ENCODE measurements at places on chromosomes 1 and 21.

GRCh38 chr1:77047978-77048614 lies 171.1 kb downstream of the PIGK start:
- no peak for DNase-seq

GRCh38 chr1:167455786-167456446 lies 62.4 kb downstream of the CD247 start:
- DNase-seq: no peak

GRCh38 chr1:207828485-207829158 lies 76.8 kb downstream of the CD46 start:
- DNase-seq: no peak

- DNase-seq: no peak
Observed at GRCh38 chr1:168320800-168321450, 40.2 kb downstream of the TBX19 start.

DNA sequence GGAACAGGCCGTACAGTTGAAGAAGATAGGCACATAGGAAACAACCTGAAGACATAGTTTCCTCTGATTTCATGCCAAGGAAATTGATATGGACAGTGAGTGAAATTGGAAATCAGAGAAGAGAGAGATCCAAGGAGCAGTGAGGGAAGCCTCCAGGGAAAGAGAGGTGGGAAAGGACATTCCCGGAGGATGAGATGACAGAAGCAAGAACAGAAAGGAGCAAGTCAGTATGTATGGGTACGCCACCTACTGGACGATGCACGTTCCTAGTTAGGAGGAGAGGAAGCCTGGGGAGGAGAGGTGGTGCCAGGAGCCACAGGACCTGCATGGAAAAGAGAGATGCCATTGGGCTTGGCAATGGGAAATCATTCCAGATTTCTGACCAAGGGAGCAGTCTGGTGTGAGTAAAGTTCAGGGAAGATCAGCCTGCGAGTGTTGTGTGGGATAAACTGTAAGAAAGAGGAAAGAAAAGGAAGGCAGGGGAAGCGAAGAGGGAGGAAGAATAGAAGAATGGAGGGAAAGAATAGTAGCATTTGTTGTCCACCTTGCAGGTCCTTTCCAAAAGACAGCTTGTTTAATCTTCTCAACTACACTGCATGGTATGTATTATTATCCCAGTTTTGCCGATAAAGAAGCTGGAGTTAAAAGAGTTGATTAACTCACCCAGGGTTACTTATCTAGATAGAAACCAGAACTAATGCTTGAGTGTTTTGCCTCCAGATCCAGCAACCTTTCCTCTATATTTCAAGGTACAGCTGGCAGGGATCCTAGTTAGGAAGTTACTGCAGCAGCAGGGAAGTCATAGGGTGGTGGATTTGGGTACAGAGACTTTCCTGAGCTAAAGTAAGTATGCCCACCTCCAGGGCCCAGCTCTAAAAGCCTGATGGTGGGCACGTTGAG lies 27.4 kb downstream of the C1orf116 start:
- no peak for DNase-seq

GRCh38 chr1:172390301-172390682 lies 30.2 kb upstream of the C1orf105 start:
- no peak for DNase-seq

DNA sequence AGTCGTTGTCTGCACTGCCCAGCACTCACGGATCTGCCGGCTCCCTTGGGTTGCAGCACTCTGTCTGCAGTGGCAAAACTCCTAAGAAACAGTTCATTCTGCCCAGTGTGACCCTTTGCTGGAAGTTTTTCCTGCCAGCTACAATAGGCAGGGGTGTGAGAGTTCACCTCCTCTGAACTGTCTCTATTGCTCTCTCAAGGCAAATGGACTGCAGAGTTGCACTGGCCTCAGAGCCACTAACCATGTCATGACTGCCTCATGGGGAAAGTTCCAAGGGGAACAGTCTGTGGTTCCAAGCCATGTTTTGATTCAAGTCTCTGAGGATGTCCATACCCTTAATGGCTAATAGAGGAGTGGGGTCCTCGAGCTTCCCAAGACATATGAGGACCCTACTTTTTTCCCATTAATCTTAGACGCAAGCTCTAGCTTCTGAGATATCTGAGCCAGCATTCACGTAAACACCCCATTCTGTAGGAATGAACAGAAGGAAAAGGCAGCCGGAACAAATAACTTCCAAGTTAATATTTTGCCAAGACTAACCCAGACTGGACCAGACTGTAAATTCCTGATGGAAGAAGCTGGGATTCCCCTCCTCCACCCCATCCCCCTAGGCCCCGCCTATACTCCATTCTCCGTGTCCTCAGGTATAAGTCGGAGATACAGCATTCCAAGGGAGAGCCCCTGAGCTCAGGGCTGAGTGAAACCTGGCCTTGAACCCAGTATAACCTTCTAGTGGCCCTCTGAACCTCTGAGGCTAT lies 93.8 kb upstream of the AKT3 start:
- DNase-seq: no peak

- no peak for DNase-seq
Observed at GRCh38 chr1:227767401-227768124, 32.3 kb downstream of the SNAP47 start.

- no peak for DNase-seq
Observed at GRCh38 chr1:65538086-65538485, 117.6 kb downstream of the LEPR start.

DNA sequence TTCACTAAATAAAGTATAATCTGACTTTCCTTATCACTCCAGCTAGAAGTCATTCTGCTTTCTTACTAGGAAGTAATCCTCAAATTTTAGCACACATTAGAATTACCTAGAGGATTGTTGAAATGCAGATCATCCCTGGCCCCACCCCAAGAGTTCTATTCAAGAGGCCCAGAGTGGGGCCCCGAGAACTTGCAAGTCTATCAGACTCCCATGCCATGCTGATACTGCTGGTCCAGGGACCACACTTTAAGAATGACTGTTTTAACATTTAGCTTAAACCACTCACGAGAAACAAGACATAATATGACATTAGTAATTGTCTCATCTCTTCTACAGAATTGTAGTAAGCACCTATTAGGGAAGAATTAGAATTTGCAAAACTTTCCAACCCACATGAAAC lies 7.7 kb upstream of the SYNJ1 start:
- no peak for DNase-seq

- DNase-seq: no peak
Observed at GRCh38 chr1:41175546-41175945, 66.6 kb downstream of the SCMH1 start.

DNA sequence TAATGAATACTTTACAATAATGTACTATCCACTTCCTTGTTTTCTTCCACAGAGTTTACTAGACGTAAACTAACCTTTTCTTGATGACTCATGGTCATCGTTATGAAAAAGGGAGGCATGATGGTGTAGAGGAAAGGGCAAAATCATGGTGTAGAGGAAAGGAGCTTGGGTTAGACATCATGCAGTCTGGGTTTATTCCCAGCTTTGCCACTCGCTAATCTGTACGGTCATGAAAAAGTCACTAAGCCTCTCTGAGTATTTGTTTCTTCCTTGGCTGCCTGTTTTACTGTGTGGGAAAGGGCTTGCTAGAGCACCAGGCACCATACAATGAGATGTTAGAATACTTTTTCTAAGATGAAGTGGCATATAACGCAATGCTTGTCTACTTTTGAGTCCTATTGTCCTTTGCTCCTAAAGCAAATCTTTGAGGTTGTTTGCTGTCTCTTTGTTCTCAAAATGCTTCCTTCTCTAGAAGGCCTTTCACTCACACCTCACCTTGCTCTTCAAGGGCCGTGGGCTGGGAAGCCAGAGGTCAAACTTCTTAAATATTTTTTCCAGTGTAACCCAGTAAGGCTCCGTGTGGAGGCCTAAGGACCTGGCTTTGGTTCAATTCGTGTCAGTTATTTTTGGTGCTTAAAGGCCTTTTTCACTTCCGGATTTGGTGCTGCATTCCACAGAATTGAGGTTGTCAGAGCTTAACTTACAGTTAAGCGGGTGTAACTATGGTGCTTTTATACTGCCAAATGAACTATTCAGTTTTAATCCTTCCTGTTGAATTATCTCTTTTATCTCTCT lies 9.9 kb upstream of the ETV3 start:
- DNase-seq: no peak

DNA sequence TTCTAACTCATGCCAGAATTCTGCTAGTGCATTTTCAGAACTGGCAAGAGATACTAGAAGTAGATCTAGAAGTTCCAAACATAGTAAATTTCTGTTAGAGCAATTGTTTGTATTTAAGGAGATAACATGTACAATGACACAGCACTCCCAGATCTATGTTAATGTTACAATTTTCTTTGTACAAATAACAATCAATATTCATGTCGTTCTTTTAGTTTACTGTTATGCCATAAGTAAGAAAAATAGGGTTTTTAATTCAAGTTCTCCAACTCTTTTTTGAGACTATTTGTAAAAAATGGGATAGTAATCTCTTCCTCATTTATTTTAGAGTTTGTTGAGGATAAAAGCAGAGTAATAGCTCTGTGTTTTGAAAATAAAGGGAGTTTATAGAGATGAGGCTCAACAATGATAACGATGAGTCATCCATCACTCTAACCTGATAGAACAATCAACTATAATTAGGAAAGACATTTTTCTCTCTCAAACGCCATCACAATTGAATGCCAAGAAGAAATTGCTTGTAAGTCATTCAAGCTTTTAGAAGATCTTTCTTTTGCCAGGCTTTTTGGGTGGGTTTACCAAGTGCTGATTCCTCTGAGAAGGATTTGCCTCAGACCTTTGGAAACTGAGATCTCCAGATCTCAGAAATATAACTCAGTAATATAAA lies 638 bp downstream of the CD84 start:
- no peak for DNase-seq

GRCh38 chr1:204142032-204142974 lies 9.5 kb downstream of the ETNK2 start:
- DNase-seq: no peak

DNA sequence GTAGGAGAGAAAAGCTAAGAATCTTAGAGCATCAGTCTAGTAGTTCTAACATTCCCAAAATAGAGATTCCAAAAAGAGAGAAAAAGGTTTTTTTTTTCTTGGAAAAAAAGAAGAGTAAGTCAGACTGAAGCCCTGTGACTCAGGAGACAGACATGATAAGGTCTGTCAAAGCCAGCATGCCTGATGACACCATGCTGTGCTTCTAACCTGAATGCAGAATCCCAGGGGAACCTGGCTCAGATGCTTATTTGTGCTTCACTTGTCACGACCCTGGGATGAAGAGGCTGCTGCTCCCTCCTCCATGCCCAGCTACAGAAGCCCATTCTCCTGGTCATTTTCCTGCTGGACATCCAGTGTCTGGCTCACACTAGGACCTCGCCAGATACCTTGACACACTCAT lies 44.3 kb downstream of the ERICH3 start:
- no peak for DNase-seq

GRCh38 chr1:210445485-210445884 lies 116.8 kb downstream of the HHAT start:
- no peak for DNase-seq

- no peak for DNase-seq
Observed at GRCh38 chr1:22347854-22348760, 103.5 kb upstream of the ZBTB40 start.

GRCh38 chr1:35763201-35763600 lies 6.6 kb downstream of the CLSPN start:
- no peak for DNase-seq

DNA sequence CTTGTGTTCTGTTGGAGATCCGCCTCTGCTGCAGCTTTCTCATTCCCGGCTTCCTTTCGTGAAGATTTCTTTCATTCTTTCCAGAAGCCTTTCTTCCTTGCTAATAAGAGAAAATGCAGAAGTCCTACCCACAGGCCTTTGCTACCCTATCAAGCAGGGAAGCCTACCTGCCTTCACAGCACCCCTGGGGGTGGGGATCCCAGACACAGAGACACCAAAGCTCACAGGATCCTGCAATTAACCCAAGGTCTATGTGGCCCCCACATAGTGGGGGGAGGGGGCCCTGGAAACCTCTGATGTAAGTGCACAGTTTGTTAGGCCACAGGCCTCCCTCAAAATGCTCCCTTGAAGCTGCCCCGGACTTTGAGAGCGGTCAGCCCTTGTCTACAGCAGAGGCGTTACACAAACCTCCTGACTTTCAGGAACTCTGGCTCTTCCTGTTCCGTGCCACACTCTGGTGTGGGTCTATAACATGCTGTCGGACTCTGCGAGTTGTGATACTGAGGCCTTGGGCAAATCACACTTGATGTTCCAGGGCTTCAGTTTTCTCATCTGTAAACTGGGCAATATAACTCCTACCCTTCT lies 31.2 kb downstream of the NKAIN1 start:
- no peak for DNase-seq

GRCh38 chr1:51320967-51321923 lies 9.1 kb downstream of the TTC39A start:
- DNase-seq: no peak

DNA sequence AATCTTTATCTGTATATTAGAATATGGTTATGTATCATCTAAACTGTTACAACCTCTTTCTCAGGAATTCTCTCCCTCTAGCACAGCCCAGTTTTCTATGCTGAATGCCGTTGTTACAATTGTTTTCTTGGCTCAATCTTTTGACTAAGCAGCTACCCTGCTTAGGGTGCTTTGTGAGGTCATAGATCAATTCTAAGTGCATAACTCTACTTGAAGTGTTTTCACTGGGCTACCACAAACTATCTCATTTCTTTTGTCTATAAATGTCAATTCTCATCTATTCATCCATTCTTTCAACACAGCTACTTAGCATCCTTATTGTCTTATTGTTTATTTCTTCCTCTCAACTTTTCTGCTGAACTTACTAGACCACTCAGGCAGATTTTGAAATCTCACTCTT lies 77.1 kb downstream of the CEP350 start:
- no peak for DNase-seq

GRCh38 chr1:109714661-109715372 lies 2.8 kb downstream of the GSTM5 start:
- no peak for DNase-seq

Measured in GM12892 (cell line).